Parietal lobe (tissue), 2 donors: ENCODE measurements at places on chromosomes 5 and 9. TPM values are rescaled to one million over a fixed set of nuclear protein-coding genes. Genes with fewer than 3 reads are reported as not detected.

The LCN15 gene
- total RNA-seq, result not detected

The PCDHB7 gene
- total RNA-seq, result 17.8 TPM

The PJA2 gene
- 264 TPM for total RNA-seq

The AK8 gene
- 1.6 TPM for total RNA-seq

The PAEP gene
- not detected for total RNA-seq

The ISL1 gene
- 0.63 TPM for total RNA-seq

The SLC46A2 gene
- not detected for total RNA-seq

The PHF24 gene
- 40.1 TPM for total RNA-seq

The CD180 gene
- 0.31 TPM for total RNA-seq

The PARP8 gene
- total RNA-seq, result 61.3 TPM

The CEP72 gene
- 7.2 TPM for total RNA-seq

The SYNPO gene
- 4.4 TPM for total RNA-seq

The HBEGF gene
- total RNA-seq, result 10.3 TPM

The DMRT3 gene
- not detected for total RNA-seq

The GGTA1 gene
- total RNA-seq, result 1.9 TPM

The CYLC2 gene
- total RNA-seq, result not detected

The PCDHGA8 gene
- total RNA-seq, result 30.0 TPM

The COL15A1 gene
- total RNA-seq, result 11.3 TPM

The SLC36A2 gene
- not detected for total RNA-seq
